ENCODE measurements at places on chromosomes 1 and 21.

- no peak for DNase-seq
Observed at GRCh38 chr21:42557420-42557819, 43.8 kb downstream of the SLC37A1 start.

DNA sequence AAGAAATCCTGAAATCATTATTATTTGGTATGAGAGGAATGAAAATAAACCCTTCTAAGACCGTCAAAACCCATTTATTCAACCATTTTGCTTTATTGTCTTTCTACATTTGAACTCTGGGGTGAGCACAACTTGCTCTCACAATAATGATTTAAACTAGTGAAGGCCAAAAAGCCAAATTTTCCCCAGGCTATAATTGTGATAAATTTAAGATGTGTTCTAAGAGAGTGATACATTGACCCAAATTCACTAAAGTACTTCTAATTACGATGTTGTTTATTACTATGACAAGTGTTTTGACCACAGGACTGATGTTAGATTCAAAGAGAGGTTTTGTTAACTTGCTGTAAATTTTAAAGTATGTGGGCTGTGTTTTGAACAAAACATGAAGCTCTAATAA is 670.9 kb upstream of the NR5A2 start:
- no peak for DNase-seq

GRCh38 chr1:110216844-110217444 is 6.8 kb downstream of the KCNC4 start:
- DNase-seq: no peak

DNA sequence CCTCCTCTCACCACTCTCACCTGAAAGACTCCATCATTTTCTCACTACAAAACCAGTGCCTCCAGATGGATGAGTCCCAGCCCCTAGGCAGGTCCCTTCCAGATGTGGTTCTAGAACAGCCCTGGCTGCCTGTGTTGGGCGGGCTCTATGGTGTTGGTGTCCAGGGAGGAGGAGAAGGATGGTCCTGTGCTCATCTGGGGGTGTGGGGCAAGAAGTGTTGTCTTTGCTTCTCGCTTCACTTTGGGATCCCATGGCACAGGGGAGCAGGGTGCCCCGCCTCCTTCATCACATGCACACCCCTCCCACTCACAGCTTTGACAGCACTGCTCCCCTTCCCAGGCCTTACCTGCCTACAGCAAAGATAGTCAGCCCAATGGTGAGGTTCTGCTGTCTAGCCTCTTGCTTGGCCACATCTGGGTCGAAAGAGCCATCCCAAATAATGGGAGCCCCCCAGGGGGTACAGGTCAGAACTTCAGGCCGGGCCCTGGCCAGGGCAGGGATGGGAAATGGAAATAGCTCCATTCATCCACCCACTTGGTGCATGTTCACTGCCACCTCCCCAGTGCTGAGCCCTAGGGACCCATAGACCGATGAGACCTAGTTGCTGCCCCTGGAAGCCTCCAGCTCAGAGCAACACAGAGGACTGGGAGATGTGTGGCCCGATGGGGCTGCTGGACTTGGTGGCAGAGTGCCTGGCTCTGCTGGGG is 9.0 kb downstream of the A3GALT2 start:
- no peak for DNase-seq

- DNase-seq: no peak
Observed at GRCh38 chr1:59898927-59899326, 27.6 kb downstream of the CYP2J2 start.

DNA sequence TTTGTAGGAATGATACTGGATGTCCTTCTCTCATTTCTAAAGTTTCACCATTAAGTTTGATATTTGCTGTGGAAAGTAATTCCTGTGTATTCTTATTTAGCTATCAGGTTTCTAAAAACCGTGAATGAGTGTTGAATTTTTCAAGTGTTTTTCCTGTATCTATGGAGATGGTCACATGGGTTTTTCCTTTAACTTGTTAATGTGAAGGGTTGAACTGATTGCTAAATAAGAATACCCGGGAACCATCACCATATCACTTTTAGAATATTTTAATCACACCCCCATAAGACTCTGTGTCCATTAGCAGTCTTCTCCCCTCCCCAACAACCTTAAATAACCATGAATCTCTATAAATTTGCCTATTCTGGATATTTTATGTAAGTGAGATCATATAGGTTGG is 16.5 kb upstream of the ASAP3 start:
- no peak for DNase-seq

- no peak for DNase-seq
Observed at GRCh38 chr1:221693087-221693486, 48.8 kb downstream of the DUSP10 start.

- DNase-seq: no peak
Observed at GRCh38 chr1:175377394-175377793, 184.8 kb upstream of the KIAA0040 start.

GRCh38 chr1:178408871-178409270 is 87.9 kb downstream of the CLEC20A start:
- DNase-seq: no peak

DNA sequence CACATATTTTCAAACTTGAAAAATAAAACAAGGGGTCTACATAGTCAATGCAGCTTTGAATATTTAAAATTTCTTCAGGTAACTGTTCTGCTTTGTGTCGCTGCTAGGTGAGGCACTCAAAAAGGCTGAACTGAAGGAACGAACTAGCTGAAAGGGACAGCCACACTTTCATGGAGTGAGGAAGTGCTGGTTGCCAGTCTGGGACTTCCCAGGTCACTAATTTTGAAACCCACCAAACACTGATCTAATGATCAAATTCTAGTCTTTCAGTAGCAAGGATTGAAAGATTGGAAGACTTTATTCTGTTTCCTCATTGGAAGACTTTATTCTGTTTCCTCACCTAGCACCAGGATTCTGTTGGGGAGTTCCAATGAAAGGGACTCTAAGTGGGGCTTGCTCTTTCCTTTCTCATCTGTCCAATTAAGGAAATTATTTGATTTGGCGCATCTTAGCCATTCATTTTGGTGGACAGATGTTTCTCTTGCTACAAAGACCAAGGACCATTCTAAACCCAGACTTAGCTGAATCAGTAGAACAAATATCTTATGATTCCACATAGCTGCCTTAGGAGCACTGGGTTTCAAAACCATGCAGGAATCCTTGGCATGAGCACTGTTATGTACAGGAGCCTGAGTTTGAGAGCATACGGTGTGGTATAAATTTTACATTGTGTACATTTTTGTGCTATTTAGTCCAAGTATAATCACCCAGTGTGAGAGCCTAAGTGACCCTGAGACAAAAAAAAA is 10.9 kb upstream of the ARID1A start:
- DNase-seq: no peak

GRCh38 chr1:202159534-202160371 is 649 bp downstream of the PTPN7 start:
- no peak for DNase-seq

DNA sequence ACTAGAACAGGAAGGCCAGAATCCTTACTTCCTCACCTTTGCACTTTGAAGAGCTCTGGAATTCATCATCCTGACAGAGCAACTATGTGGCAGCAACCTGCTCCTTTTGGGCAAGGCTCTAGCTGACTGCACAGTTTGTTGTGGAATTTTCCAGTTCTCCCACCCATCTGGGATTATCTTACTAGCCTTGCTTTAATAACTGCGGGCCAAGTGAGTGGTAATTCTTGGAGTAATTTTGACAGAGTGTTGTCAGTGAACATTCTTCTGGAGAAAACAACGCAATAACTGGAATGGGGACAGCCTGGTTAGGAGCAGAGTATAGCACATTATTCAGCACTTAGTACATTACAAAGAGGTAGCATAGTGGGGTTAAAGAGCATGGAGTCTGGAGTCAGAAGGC is 75.3 kb downstream of the NTMT2 start:
- DNase-seq: no peak

DNA sequence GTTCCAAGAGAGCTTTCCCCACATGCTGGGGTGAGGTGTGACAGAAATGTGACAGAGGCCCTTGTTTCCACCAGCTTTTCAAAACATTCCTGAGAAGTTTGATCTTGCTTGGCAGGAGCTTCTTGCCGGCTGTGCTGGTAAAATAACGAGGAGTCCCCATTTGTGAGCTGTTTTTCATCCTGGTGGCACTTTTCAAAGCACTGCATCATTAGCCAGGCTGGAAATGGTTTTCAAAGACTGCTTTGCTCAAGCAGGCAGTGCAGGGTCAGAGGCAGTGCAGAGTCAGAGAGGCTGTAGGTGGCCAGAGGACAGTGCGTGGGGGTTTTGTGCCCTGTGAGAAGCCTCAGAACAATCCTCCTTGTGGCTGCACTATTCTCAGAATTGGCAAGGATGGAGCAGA is 75.8 kb upstream of the KCNA3 start:
- no peak for DNase-seq

- DNase-seq: no peak
Observed at GRCh38 chr1:162070825-162071224, 1.3 kb downstream of the NOS1AP start.

DNA sequence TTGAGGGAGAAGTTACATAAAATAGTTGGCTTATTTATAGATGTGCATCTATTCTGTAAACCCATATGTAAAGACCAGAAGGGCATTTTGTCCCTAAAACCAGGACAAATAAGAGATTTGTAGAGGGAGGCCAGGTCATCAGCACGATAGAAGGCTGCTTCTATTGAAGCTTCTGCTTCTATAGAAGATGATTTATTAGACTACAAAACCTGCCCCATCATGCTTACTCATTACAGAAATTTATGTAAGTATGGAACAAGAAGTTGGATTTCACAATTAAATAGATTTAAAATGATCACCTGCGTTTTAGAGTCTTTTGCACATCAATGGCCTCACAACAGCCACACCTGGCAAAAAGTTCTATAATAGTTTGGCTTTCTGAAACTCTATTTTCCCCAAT is 183.5 kb downstream of the DUSP10 start:
- no peak for DNase-seq

DNA sequence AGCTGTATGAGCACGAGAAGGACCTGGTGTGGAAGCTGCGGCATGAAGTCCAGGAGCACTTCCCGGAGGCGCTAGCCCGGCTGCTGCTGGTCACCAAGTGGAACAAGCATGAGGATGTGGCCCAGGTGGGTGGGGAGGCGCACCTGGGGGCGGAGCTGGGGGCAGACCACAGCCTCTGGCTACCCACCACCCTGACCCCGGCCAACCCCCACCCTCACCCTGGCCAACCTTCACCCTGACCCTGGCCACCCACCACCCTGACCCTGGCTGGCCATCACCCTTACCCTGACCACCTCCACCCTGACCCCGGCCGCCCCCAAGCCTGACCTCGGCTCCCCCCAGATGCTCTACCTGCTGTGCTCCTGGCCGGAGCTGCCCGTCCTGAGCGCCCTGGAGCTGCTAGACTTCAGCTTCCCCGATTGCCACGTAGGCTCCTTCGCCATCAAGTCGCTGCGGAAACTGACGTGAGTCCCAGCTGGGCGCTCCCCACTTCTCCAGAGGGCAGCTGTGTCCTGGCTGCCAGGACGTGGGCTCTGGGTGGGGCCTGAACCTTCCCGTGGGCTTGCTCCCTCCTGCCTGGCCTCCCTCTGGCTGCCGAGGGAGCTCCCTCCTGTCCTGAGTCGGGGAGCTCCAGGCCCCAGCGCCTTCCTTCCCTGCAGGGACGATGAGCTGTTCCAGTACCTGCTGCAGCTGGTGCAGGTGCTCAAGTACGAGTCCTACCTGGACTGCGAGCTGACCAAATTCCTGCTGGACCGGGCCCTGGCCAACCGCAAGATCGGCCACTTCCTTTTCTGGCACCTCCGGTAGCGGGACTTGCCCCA is 69.5 kb downstream of the PIK3CD start:
- no peak for DNase-seq

GRCh38 chr1:110151175-110151669 is 928 bp downstream of the SLC6A17 start:
- no peak for DNase-seq

DNA sequence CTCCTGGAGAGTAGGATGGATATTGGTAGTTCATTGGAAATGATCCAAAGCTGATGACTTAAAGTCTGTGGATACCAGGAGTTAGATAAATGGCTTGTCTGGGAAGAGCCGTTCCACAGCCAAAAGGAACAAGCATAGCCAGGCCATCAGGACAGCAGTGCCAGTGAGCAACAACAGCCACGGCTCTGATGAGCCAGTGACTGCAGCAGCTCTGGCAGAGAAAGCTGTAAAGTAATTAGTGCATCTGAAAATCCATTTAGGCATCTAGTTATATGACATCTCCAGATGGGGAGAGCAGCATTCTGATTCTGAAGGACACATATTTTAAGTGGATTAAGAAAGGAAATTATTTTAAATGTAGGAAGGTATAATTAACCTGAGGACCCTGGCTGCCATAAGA is 256.2 kb upstream of the PLXNA2 start:
- no peak for DNase-seq

DNA sequence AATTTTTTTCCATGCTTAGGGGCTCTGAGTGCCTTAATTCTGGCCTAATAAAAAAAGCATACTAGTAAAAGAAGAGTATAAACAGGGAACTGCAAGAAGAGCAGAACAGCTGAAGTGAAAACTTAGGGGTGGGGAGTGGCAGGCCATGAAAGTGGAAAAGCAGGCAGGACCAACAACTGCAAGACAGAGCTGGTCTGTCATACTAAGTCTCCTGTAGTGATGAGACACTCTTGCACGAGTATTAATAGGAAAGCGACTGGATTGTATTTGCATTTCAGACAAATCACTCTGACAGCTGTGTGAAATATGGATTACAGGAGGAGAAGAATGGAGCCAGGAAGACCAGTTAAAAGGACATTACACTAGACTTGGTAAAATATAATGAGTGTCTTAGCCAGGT is 449.9 kb downstream of the NUF2 start:
- DNase-seq: no peak

GRCh38 chr1:178434360-178434759 is 62.4 kb downstream of the CLEC20A start:
- DNase-seq: no peak

DNA sequence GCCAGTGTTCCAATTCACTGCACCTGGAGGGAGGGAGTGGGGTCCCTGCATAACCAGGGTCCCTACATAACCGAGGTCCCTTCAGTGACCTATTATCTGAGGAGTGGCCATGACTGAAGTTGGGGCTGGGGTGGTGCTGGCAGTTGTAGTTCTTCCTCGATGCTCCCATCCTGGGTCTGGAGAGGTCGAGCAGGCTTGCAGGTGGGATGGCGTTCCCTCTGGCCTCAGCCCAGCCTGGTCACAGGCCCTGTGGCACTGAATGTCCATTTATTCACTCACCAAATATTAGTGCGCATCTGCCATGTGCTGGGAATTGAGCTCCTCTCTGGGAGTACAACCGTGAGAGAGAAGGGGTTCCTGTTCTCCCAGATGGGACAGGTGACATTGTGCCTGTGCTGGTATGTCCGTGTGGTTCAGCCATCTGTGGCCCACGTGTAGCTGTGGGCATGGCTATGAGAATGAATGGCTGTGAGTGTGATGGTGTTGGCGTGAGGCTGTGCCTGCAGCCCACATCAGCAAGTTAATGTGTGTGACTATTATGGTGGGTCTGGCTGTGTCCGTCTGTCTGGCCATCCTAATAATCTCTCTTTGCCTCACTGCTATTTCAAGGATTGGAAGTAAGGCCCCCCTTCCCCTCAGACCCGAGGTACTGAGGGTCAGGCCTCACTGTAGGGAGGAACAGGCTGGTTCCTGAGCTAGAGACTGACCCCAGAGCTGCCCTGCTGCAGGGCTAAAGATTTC is 3.9 kb upstream of the SLC6A9 start:
- DNase-seq: no peak

DNA sequence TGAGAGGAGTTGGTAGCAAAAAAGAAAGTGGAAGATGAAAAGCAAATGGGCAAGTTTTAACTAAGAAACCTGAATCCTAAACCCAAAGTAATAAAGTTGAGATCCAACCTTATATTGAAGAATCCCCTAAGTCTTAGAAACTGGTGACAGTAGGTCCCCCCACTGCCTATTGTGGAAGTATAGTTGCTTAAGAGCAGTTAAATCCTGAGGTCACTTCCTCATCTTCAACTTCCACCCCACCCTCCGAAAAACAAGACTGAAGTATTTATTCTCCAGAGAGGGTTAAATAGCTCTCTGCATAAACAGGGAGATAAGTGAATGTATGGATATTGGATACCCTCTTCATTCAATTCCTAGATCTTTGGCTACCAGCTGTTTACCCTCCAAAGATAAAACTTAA is 3.3 kb upstream of the DSTYK start:
- no peak for DNase-seq
